MV-4-11 (cell line): ENCODE measurements at places on chromosomes 2 and 18.

DNA sequence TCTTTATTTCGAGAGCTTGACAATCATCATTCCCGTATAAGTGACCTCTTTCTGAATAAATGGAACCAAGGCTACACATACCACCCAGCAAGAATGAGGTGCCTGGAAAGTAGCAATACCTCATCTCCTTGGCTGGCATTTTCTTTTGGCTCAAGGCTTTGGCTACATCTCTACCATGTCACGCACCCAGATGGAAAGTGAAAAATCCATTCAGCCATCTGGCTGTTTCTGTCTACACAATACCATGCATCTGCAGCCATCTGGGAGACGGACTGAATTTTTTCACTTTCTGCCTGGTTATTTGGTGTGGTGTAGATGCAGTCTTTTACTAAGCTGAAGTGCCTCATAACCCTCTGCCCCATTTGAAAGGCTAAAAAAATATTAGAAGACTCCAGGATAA lies 566.9 kb downstream of the BCL11A start:
- DNase-seq, result no peak

DNA sequence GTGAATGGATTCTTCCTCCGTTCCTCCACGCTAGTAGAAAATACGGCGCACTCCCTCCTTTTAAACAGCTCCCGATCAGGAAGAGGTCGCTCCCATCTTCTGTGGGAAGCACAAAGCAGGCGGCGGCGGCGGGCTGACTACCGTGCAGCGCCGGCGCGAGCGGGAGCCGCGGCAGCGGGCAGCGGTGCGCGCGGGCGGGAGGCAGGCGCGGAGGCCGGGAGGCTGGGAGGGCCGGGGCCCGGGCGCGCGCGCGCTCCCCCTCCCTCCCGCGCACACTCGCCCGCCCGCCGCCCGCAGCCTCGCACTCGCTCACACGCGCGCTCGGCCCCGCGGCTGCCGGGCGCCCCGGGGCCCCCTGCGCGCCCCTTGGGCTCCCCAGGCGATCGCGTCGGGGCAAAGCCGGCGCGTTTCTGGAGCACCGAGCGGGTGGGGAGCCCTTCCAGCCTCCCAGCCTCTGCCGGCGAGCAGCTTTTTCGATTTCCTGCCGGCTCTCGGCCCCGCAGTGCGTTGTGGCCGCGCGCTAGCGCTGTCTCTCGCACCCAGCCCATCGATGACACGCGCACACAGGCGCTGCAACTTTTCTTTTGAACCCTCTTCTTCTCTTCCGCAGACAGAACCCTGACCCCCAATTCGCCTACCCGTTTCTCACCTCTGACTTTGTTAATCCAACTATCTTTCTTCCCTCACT lies at the start of gene SLC8A1:
Gene SLC8A1 (minus strand): TSS at position 173 of the 688 bp plus-strand sequence.
- no peak for DNase-seq

DNA sequence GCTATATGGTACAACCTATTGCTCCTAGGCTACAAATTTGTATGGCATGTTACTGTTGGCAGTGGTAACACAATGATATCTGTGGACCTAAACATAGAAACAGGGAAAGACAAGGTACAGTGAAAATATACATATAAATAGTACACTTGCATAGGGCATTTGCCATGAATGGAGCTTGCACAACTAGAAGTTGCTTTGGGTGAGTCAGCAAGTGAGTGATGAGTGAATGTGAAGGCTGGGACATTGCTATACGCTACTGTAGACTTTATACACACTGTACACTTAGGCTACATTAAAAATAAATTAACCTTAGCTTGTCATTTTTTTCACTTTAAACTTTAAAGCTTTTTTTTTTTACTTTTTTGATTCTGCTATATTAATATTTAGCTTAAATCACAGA lies 500.0 kb upstream of the SETBP1 start:
- DNase-seq, result no peak

DNA sequence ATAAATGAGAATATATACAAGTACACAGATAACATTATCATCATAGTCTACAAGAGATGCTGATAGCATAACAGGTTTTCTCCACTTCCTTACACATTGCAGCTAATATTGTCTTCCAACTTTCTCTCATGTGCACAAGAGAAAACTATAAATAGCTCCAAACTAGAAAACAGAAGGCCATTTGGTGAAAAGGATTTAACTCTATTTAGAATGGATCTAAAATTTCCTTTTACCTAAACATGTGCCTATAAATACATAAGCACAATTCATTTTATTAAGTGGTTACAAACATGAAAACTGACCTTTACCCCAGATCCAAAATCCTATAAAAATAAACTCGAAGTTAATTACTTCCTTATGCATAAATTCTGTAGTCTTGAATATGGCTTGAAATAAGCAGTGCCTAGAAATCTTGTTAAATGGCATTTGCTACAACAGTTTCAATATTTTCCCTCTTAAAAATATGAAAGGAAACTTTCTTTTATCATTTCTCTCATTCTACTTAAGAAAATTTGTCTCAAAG lies 41.6 kb downstream of the SLC25A12 start:
- DNase-seq, result no peak

GRCh38 chr2:189096769-189097447 lies 82.7 kb downstream of the COL5A2 start:
- no peak for DNase-seq

DNA sequence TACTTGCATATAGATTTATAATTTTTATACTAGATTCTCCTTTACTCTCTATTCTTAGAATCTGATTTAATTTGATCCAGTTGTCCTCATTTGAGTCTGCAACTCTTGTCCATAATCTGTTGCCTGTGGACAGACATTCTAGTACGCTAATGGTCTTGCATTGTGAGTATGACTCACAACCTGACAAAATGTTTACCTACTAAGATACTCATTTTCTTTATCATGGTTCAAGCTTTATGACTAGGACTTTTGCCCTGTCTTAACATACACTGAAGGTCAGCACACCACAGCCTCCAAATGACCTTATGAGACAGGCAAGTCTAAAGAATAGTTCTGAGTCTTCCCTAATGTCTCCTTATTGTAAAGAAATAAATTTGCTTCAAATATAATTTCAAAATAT lies 142.3 kb upstream of the CDH7 start:
- no peak for DNase-seq

- no peak for DNase-seq
Measured at GRCh38 chr2:221255862-221256261, 316.2 kb downstream of the EPHA4 start.

GRCh38 chr2:26585966-26586365 lies 55.2 kb downstream of the CIB4 start:
- no peak for DNase-seq

DNA sequence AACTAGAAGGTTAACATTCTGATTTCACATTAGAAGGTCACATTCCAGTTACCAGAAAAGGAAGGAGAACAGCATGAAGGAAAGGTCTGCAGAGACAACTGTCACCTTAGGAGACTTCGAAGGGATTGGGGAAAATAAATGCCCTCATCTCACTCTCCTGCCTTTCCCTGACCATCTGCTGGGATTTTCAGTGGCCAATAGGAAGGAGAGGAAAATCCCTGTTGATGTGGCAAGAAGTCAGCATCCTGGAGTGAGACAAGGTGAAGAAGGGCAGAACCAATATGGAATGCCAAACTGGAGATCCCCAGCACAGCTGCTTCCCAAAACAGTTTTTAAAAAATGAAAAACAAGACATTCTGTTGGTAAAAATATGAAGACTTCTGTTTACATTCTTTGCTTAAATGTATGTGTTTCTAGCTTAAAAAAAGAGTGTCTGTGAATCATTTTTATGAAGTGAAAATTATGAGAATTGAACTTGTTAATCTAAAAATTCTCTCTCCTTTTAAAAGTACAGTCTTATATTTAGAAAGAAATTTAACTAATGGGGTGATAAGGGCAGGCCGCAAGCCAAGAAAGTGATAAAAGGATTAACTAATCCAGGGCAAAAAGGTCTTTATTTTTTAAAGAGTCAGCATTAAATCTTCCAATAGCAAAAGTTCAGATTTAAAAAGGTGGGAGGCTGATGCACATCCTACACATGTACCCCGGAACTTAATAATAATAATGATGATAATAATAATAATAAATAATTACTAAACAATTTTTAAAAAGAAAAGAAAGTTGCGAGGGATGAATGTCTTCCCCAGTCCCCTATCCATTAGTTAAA lies 160.6 kb upstream of the DOK6 start:
- DNase-seq, result no peak

GRCh38 chr2:217784996-217785543 lies 217.7 kb downstream of the TNS1 start:
- no peak for DNase-seq

DNA sequence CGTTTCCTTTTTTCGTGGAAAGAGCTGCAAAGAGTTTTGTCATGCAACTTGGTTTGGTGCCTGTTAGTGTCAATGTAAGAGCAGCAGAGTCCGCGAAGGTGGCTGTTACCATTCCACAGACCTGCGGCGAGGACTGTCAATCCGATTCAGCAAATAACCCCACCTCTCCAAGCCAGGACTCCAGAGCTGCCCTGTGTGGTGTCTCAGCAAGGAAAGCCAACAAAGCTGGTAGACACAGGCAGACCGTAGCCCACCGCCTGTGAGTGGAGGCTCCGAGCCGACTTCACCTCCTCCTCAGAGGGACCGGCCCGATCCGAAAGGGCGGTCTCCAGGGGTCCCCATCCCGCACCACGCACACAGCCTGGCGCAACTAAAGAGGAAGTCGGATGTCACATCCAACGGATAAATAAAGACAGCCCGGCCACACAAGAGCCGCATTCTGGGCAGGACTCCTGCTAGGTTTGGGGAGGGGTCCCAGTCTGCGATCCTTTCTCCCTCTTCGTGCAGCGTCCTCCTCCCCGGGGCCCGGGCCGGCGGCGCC lies 819 bp downstream of the ANKRD44 start:
- peak; percentile 41 for DNase-seq

DNA sequence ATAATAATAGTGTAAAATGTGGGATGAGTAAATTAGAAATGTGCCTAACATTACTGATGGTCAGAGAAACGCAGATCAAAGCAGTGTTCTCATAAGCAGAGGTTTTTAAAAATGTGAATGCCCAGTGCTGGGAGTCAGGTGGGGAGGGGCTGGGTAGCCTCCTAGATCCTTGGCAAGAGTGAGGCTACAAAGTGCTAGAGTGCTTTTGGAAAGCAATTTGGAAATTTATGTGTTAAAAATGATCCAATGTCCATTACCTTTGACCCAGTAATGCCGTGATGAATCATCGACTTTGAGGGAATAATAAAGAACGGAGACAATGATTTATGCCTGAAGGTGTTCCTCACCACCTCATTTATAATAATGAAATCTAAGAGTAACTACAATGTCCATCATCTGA lies 44.9 kb upstream of the TWIST2 start:
- DNase-seq, result no peak

DNA sequence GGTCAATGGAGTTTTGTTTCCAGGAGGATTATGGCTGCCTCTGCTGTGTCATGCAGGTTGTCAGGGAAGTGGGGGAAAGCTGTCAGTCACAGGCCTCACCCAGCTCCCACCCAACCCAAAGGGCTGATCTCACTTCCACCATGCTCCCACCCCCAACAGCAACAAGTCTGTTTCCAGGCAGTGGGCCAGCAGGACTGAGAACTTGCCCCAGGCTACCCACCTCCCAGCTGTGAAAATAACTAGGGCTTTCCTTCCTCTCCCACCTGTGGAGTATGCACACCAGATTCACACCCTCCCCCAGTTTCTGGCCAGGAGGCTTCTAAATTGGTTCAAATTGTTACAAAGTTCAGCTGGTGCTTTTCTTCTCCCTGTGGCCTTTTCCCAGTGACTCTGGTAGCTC lies 95.6 kb upstream of the ACVR1 start:
- DNase-seq, result no peak

- DNase-seq, result no peak
Measured at GRCh38 chr2:1249897-1250687, 163.2 kb upstream of the TPO start.

DNA sequence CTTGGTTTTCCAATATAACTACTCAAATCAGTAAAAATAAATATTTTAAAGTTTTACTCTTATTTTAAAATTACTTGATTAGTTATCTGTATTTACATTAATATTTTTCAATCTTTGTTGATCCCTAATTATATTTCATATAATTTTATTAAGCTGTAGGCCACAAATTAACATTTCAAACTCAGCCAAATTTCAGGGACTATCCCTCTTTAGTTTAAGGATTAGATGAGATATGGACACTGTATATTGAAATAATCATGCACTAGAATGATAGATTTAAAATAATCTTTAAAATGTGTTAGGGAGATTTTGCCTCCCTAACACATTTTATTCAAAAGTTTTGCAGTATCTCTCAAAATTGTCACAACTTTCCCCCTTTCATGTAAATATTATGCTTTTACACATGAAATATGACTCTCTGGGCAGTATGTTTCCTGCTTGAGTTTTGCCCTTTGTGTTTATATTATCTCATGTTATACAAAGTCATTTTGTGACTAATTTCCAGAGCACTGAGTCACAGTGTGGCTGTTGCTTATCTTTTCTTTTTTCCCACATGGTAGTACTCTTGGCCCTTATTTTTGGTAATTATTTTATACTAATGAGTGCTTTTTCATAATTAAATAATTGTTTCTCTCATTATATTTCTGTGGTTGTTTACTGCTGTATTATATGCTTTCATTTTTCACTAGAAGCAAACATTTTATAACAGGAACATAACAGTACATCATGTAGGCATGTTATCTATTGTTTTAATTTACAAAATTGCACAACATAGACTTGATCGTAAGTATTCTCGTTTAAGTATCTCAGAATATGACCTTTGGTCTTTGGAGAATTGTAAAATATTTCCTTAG lies 1.2 kb downstream of the TFPI start:
- DNase-seq, result no peak

DNA sequence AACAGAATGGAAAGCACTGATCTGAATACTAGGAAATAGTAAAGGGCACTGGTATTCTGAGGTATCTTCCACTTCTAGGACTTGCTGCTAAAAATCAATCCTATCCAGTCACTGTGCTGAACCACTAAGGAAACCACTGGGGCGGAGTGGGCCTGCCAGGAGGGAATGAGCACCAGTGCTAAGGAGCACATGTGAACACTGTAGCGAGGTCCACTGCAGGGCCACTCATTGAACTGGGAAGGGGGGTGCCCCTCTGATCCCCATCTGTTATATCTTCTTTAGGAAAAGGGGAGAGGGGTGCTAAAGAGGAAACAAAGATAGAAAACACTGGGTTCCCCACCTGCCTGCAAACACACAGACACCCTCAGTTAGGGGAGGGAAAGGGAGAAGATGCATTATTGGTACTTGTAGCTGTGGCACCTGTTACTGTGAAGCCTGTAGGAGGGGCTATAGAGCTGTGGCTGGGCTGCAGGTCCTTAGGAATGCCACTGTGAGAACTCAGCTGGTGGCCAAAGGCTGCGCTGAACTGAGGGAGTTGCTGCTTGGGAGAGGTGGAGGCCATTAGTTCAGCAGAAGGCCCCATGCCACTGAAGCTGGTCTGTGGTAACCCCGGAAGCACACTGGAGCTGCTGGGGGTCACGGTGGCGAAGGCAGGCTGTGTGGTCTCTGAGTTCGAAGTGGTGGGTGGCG lies 81.8 kb downstream of the INO80D start:
- DNase-seq, result peak; percentile 43
